ENCODE measurements at places on chromosomes 2 and 18. TPM values are rescaled to one million over a fixed set of nuclear protein-coding genes. Genes with fewer than 3 reads are reported as not detected.

- ATAC-seq = no peak
Measured at GRCh38 chr2:140295767-140296166, 1515.6 kb upstream of the NXPH2 start.

DNA sequence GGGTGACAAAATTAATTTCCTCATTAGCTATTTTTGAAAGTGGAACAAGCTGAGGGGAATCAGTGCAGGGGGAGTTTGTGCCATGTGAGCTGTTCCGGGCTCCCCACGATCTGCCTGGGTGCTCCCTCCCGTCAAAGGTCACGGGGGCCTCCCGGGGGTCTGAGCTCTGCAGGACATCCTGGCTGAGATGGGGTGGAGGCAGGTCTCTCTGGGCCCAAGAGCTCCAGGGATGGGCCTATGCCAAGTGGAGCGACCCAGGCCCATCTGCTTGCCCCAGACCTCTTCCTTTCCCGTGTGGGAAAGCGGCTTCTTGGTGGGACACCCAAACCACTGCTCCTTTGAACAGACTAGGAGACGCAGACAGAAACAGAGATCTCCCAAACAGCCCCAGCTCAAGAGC is 143.3 kb upstream of the ID2 start:
- ATAC-seq = no peak

DNA sequence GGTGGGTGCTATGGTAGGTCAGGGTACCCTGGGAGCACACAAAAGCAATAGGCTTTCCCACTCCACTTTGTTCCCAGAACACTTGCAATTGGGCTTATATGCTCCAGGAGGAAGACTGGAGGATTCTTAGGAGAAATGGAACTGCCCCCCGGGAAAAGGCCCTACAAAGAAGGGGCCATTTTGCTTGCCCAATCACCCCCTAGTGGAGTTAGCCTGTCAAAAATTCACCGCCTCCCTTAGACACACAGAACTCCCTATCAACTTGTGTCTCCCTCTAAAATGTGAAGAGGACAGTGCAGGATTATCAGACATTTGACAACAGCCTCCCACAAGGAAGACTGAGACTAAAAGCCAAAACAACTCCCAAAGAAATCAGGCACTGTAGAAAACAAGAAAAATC is 36.5 kb downstream of the NLRC4 start:
- no peak for ATAC-seq

DNA sequence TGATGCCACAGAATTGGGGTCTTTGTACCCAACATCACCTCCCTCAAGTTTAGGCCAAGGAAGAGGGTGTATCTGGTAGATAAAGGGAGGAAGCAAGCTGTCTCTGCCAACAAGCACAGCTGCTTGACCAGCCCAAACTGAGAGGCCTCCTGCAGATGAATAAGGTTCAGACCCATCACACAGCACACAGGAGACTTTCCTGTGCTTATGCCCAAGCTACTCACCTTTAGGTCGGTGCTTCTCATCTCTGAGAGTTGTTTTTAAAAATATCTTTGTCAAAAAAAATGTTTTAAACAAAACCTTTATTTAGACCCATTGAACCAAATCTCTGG is 24.7 kb upstream of the SP3 start:
- ATAC-seq = no peak

CDH20 gene
- total RNA-seq = 0.40 TPM

ALLC gene
- not detected for total RNA-seq
